ENCODE measurements at places on chromosomes 5 and 9.

DNA sequence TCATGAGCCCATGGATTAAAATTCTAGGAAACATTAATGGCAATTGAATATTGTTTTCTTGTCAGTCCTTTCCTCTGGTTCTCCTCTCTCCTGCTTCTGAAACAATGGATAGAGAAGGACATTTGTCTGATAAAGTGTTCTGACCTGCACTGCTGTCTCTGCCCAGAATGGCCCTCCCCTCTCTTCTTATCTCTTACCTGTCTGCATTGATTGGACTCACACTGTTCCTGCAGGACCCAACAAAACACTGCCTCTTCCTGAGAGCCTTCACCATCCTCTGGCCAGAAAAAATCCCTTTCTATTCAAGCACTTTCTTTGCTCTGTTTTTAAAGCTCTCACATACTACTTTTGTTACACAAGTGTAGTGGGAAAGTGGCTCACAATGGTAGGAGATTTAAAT is 143.8 kb upstream of the DHFR start:
- DNase-seq, result no peak

DNA sequence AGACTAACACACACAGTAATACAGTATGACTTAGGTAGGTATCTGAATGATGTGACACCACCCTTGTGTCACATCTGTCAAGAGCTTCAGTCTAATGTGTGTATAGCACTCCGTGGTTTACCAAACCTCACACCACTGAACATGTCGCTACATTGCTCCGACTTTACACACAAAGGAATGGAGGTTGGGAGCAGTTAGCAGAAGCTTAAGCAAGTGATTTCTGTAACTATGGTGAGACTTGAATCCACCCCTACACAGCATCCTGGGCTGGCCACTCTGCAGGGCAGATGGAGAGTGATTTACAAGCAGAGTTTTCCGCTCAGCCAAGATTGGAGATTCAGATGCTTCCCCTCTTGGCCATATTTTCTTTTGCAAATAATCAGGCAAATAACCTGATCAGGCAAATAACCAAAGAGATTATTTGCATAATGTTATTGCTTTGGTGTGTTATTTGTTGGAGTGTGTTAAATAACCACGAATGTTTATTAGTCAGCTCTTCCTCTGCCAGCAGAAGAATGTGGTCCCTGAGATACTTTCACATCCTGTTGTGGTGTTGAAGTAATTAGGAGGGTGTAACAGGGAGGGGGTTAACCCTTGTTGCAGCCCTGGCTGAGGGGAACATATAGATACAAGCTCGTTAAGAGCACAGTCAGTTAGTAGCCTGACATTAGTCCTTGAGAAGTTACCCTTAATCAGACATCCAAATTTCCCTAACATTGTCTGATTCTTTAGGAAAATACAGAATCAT is 92.8 kb downstream of the SNX18 start:
- DNase-seq, result peak; percentile 14

DNA sequence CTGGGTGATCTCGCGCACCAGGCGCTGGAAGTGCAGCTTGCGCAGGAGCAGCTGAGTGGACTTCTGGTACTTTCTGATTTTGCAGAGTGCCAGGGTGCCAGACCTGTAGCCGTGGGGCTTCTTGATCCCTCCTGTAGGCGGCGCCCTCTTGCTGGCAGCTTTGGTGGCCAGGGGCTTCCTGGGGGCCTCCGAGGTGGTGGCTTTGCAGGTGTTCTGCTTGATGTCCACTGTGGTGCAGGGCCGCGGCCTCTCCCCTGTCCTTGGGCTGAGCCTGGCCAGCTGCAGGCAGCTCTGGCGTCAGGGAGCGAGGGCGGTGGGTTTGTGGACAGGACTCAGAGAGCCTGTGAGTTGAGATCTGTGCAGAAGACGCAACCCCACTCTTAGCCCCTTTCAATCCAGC is 36.1 kb downstream of the TAF11L14 start:
- DNase-seq, result no peak

GRCh38 chr9:82512728-82513127 is 524.2 kb downstream of the SPATA31D1 start:
- DNase-seq, result no peak

- DNase-seq, result no peak
Measured at GRCh38 chr9:101417389-101417788, 18.2 kb downstream of the ALDOB start.

DNA sequence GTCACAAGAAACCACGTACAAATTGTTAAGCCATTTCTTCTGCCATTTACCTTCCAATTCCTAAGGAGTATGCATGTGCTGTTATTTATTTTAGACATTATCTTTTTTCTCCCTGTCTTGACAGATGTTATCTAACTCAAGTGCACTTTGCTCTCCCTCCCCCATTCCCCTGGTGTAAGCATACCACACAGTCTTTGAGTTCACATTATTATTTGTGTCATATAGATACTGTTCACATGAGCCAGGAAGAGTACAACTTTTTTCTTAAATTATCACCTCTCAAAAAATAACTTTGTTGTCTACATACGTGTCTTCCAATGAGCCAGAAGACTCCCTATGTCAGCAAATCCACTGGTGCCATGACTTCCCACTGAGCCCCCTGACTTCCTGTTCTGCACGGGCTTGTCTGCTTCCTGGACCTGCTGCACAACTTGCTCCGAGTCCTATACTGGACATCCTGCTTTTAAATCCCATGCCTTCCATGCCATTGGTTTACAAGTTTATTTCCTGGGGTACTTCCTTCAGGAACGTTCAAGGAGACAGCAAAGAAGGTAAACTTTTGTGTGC is 19.9 kb upstream of the FAM120A start:
- DNase-seq, result no peak

DNA sequence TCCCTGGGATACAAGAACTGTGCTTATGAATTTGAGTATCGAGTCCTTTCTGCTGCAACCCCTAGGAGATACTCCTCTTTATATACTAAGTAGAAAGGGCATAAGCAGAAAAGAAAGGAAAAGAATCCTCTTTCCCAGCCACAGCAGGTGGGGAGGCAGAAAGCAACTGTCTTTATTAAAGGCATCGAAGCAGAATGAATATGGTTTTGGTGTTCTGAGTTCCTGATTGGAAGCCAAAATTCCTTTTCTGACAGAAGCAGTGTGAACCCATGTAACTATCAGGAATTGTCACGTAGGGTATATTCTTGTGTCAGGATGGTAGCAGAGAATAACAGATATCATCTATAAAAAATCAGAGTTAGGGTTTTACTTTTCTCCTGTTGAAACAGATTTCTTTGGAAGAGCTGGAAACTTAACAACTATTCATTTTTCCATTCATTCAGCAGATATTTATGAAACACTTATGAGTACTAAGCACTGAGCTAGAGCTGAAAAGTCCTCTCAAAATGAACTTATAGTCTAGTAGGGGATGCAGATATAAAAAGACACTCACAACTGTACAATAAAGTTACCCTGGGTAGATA is 96.5 kb upstream of the LHFPL2 start:
- DNase-seq, result no peak

- peak; percentile 75 for DNase-seq
Measured at GRCh38 chr9:93827545-93828330, 127.4 kb downstream of the BARX1 start.

GRCh38 chr9:6788162-6789016 is 30.6 kb downstream of the KDM4C start:
- peak; percentile 85 for DNase-seq

DNA sequence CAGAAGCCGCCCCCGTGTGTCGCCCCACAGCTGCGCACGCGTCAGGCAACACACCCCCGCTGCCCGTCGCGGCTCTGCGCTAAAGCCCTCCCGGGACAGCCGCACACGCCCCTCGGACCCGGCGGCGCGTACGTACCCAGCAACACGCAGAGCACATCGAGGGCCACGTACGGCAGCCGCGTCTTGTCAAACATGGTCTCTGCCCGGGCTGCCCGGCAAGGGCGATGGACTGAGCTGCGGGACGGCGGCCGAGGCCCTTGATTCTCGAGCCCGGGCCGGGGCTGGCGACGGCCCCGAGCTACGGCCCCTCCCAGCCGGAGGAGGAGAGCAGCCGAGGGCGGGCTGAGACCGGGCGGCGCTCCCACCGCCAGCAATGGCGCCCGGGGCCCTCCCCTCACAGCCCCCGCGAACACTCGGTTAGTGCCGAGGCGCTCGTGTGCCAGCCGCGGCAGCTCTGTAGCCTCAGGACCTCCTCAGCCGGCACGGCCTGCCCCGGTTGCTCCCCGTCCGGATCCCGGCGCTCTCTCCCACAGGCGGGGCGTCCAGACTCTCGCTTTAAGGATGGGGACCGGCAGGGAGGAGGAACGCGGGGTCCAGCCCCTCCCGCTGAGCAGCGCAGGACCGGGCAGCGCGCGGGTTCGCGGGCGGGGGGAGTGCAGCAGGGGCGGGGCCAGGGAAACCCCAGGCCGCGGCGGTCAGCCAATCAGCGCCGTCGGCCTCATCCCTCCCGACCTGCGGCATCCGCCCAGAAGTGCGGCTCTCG is at the start of gene PLPP1:
TSS of gene PLPP1 (minus strand) at position 529 of the 763 bp plus-strand sequence. CDS start at position 194, 335 bp downstream.
- DNase-seq, result peak; percentile 96

DNA sequence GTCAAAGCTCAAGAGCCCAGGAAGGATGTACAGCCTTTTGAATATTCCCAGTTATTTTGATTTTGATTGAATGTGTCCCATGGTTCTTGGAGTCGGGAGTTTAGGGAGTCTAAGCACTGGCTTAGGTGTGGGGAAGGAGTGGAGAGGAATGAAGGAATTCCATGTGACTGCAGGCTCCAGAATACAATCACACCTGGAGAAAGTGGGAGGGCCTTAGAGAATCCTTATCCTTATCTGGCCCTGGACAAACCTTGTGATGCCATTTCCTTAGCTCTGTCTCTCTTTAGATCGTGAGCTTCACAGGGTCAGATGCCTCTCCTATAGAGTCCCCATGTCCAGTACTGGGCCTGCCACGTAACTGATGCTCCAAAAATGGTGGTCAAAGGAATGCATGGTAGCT is 4.2 kb upstream of the EEIG1 start:
- DNase-seq, result no peak

GRCh38 chr5:180070756-180071530 is 616 bp downstream of the RNF130 start:
- peak; percentile 62 for DNase-seq

GRCh38 chr5:142929587-142929986 is 159.4 kb downstream of the ARHGAP26 start:
- no peak for DNase-seq

GRCh38 chr9:126225611-126226609 is 100.7 kb upstream of the MVB12B start:
- DNase-seq, result no peak

GRCh38 chr5:160230686-160231527 is 1.6 kb downstream of the FABP6 start:
- no peak for DNase-seq

GRCh38 chr5:113682497-113683136 is 169.1 kb downstream of the YTHDC2 start:
- peak; percentile 66 for DNase-seq

GRCh38 chr5:146825033-146825432 is 53.5 kb downstream of the PPP2R2B start:
- peak; percentile 36 for DNase-seq

- peak; percentile 83 for DNase-seq
Measured at GRCh38 chr9:27194401-27195091, 85.5 kb downstream of the TEK start.

GRCh38 chr9:1236061-1236460 is 185.9 kb downstream of the DMRT2 start:
- DNase-seq, result no peak

DNA sequence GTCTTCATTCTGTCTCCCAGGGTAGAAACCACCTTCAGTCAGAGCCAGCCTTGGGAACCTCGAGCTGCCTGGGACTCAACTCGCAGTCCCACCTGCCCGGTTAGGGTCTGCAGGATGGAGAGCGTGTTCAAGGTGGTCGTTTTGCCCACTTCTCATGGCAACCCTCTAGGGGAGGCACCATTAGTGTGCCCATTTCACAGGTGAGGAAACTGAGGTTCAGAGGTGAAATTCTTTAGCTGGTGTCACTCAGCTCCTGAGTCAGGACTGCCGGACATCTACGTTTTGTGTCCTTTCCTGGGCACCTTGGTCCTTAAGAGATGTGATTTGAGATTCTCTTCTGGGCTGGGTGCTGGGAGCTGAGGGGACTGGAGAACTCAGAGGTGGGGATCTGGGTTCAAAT is 30.0 kb downstream of the DAB2IP start:
- DNase-seq, result no peak

GRCh38 chr9:106334081-106334480 is 528.9 kb upstream of the ZNF462 start:
- no peak for DNase-seq

DNA sequence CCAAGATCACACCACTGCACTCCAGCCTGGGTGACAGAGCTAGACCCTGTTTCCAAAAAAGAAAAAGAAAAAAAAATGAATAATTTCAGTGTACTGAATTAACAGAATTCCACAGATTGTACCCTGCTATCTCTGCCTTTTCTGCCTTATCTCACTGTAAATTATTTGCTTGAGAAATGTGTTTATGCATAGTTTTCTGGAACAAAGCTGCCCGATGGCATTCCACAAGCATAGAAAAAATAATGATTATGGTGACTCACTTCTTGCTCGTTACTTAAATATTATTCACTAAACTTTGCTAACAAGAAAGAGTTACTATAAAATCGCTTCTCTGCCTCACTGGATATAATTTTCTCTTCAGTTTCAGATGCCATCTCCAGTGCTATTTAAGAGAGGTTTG is 88.7 kb upstream of the FAM169A start:
- no peak for DNase-seq

- DNase-seq, result no peak
Measured at GRCh38 chr9:119078015-119078414, 291.2 kb downstream of the BRINP1 start.

- no peak for DNase-seq
Measured at GRCh38 chr9:130147910-130148309, 24.3 kb upstream of the NCS1 start.

GRCh38 chr9:27771803-27772545 is 198.7 kb upstream of the C9orf72 start:
- DNase-seq, result no peak

- DNase-seq, result no peak
Measured at GRCh38 chr5:18771097-18771610, 1136.9 kb downstream of the TAF11L14 start.

- no peak for DNase-seq
Measured at GRCh38 chr5:152456815-152457443, 51.9 kb upstream of the NMUR2 start.

DNA sequence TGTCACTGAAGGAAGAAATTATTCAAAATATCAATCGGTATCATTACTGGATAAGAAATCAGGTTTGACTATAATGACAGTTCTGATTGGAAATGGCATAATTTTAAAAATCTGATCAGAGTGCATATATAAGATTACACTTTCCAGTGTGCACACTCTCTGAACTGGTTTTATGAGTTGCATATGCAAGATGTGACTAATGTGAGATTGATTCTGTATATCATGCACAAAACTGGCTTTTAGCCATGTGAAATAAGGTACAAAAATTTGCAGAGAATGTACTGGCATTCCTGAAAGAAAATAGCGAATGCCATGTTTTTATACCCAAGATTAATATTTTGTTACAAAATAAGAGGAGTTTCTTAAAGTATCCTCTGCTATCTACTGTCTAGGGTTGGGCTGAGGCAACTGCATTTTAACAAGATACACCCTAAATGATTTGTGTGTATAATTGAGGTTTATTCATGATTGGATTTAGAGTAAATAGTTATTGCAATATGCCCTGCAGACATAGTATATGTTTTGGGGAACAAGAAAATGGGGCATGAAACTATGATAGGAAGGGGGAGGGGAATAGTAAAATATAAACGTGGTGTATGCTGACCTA is 70.7 kb downstream of the LNPEP start:
- no peak for DNase-seq

- no peak for DNase-seq
Measured at GRCh38 chr5:174106997-174107655, 61.6 kb downstream of the NSG2 start.
